Stimulated activated naive CD8-positive, alpha-beta T cell treated with anti-CD3 and anti-CD28 coated beads, Interleukin-15, amount 100 ng/mL, for 72 hours (primary cell): ENCODE measurements at places on chromosomes 2 and 18.

DNA sequence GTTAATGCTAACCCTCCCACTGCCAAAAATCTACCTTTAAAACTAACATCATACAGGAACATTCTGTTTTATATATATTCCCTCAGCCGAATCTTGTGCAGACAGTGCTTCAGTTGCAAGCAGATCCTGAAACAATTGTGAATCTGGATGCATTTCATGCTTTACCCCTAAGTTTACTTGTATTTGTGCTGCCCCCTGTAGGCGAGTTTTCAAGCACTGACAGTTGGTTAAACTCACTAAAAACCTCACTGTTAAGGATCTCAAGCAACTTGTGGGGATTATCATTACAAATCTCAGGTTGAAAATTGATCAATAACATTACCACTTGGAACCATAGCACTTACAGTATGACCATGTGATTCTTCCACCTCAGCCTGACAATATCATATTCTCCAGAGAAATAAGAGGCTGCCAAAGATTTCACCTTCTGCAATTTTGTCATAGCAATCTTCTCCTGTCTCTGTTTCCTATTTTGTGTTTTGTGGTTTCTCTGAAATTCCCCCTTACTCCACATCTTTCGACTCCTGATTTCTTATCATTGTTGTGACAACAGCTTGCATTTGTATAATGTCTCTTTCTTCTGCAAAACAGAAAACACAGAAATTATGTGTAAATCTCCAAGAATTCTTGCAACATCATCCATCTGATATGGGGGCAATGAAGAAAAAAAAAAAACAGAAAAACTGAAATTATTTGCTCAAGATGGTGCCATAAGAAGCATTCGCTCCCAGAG is 354.6 kb upstream of the SETBP1 start:
- no peak for DNase-seq

DNA sequence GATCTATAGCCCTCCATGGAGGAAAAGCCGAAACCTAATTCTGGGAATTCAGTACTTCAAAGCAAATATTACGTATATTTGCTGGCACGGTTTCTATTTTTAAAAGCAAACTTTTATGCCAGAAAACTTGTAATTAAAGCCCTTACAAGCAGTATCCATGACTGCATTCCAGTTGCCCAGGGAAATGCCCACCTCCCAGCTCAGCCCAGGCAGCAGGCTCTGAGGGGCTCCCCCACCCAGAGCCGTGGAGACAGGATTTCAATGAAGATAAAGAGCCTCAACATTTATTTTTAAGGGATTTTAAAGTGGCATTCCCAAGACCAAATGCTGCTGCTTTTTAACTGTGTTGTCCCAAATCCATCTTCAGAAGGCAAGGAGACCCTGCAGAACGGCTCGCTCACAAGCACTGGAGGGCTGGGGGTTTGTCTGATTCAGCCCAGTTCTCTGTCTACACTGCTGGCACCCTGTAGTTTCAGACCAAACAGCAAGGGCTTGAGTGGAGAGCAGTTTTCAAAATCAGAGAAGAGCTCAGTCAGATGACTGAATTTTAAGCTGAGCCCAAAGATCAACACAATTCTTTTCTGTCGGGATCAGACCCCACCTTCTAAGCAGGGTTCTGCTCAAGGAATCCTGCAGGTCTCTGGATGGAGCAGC is 105.1 kb downstream of the KCNF1 start:
- DNase-seq: no peak

GRCh38 chr2:176944998-176945397 is 267.6 kb upstream of the HNRNPA3 start:
- no peak for DNase-seq

GRCh38 chr2:219440388-219441256 is 6.0 kb downstream of the SPEG start:
- DNase-seq: no peak

DNA sequence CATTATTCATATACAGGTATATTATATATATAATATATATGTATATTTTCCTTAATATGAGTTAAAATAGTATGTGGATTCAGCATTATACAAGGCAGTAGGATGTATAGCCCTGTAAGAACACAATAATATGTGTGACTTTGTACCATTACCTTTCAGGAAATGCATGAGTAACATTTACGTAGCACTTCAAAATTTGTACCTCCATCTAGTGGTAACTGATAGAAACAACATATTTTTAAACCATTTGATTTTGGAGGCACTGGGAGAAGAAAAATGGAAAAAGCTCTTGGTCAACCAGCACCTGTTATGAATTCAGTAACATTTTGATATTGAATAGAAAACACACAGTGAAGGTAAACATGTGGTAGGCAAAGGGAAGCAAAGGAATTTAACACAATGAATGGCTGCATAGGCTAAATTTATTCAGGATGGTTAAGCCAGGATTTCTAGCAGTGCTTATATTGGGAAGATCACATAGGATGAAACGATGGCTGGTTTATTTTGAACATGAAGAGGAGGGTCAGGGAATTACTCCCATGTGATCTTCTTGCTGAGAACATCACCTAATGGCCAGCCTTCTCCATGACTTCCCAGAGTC is 565.5 kb downstream of the CCDC85A start:
- DNase-seq: no peak

DNA sequence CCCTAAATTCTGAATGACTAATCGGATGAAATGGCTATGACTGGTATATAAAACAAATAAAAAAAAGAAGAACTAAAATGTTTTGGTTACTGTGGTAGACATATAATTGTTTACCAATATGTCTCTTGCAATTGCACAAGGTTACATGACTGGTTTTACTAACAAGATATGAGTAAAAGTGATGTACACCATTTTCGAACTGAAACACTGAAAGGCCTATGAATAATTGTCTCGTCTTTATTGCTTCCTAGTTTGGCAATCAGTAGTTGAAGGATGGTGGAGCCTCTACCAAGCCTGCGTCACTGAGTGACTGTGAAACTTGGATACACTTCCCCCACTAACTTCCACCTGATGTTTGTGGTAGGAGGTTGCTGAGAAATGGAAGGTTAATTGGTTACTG is 16.5 kb downstream of the CDH19 start:
- no peak for DNase-seq

- DNase-seq: no peak
Measured at GRCh38 chr2:170161516-170162270, 16.3 kb upstream of the MYO3B start.

DNA sequence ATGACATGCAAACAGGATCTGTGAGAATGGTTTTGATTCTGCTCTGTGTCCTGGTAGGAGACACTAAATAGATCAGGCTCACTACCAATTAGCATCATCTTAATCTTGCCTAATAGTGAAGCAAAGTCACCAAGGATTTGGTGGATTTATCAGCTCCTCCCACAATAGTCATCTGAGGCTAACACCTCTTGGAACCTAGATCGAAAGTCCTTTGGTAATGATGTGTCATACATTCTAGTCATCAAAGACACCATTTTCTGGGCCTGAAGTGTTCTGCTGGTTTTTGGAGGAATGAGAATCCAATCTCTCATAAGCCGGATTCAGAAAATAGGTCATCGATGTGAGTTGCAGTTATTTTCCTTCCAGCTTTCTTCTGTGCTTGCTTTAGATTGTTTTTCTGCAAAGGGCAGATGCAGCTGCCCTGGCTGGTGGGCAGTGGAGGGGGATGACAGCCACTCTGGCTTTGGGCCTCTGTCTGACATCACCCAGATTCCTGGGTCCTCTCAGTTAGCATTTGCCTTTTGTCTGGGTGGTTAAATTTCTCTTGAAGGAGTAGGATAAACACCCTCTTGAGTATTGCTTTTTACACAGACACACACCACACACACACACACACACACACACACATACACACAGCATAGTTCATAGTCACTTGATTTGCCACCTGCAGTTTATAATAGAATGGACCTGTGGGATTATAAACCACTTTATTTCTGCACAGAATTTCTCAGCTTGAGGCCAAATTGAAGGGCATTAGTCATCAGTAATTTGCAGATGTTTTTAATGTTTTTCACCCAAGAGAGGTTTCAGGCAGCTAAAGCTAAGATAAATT is at the start of gene MYO3B:
MYO3B (plus strand) TSS at position 198 of the 832 bp plus-strand sequence; CDS start at position 339, 141 bp downstream.
- no peak for DNase-seq

GRCh38 chr18:47868744-47869143 is 61.7 kb downstream of the SMAD2 start:
- no peak for DNase-seq

DNA sequence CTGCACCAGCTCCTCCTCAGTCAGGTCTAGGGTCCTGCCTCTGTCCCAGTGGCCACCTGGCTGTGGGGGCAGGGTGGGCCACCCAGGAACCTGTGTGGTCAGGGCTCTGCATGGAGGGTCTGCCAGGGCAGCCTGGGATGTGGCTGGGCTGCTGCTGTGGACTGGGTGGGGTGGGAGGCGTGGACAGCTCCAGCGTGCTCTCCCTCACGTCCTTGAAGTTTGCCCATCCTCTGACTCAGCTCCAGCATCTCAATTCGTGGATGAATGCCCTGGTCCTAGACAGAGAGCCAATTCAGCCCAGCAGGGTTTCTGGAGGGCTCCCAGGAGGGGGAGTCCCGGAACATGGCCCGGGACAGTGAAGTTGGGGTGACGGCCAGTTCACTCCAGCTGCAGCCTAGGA is 64.3 kb upstream of the EPAS1 start:
- no peak for DNase-seq

GRCh38 chr18:36711813-36712444 is 116.9 kb downstream of the TPGS2 start:
- no peak for DNase-seq

- DNase-seq: no peak
Measured at GRCh38 chr2:163990541-163990940, 254.7 kb upstream of the FIGN start.

DNA sequence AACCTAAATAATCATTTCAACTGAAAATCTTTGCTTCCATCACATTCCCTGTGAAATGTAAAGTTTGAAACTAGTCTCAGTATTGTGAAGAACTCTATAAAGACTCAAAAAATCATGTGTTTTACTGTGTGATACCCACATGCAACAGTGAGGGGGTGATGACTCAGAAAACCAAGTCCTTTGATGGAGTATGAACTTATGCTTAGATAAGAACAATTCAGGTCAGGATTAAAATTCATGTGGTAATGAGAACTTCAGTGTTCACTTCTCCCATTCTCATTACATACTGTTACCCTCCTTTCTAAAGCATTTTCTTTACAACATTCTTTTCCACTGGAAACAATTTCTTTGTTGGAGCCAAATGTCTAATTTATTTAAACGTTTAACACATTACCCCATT is 360.2 kb downstream of the FSIP2 start:
- no peak for DNase-seq

DNA sequence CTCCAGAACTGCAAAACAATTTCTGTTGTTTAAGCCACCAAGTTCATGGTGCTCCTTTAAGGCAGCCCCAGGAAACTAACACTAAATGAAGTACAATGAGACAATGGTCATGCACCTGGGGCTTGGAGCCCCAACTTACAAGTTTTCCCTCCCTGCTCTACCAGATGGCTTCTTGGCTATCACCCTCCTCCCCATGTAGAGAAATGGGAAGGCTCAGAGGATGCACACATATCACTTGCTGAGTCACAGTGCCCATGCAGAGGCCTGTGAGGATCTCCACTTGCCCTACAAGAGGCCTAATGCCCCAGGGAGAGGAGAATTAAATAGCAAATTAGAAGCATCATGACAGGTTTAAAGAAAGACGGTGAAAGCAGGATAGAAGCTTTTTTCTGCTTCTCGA is 270.9 kb downstream of the TTC32 start:
- no peak for DNase-seq

- no peak for DNase-seq
Measured at GRCh38 chr2:239666855-239667376, 266.1 kb upstream of the HDAC4 start.

GRCh38 chr2:72205504-72205881 is 57.8 kb upstream of the CYP26B1 start:
- DNase-seq: no peak

GRCh38 chr2:62529758-62530157 is 23.8 kb upstream of the TMEM17 start:
- DNase-seq: no peak

DNA sequence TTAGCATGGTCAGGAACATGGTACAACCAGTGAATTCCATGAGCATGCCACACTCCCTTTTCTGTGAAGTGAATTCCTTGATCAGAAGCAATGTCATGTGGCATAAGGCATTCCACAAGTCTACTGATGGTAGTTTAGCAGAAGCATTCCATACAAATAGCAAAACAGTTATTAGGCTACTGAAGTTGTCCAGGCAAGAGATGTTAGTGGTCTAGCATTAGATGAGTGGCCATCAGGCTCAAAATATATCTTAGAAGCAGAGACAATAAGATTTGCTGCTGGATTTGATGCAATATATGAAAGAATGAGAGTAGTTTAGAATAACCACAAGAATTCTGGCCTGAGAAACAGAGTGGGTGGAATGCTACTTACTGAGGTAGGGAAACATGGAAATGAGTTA is 355.3 kb upstream of the NRXN1 start:
- no peak for DNase-seq

GRCh38 chr2:119293254-119293653 is 69.6 kb downstream of the STEAP3 start:
- no peak for DNase-seq

DNA sequence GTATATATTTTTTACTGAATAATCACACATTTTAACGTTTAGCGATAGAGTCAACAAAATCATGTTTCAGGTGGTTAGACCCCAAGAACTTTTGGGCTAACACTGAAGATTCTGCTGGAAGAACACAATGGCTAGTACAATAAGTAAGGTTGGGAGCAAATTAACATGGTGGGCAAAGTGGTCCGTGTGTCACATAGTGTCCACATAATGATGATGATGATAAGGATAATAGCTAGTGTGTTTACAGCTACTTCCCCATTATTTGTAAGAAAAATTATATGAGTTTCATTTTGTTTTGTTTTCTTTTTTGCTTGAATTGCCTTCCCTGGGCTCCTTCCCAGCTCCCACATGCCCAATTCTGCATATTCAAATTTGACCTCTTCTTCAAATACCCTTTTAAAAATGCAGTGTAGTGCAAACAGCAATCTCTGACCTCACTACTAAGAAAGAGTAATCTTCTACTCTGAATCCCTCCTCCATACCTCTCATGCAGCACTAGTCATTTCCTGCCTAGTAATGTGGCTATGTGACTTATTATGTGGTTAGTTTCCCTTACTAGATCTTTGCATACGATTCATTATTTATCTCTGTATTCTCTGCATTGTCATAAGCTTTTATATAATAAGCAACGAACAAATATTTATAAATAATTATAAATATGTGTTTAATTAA is 16.9 kb upstream of the VPS54 start:
- DNase-seq: peak; percentile 22

DNA sequence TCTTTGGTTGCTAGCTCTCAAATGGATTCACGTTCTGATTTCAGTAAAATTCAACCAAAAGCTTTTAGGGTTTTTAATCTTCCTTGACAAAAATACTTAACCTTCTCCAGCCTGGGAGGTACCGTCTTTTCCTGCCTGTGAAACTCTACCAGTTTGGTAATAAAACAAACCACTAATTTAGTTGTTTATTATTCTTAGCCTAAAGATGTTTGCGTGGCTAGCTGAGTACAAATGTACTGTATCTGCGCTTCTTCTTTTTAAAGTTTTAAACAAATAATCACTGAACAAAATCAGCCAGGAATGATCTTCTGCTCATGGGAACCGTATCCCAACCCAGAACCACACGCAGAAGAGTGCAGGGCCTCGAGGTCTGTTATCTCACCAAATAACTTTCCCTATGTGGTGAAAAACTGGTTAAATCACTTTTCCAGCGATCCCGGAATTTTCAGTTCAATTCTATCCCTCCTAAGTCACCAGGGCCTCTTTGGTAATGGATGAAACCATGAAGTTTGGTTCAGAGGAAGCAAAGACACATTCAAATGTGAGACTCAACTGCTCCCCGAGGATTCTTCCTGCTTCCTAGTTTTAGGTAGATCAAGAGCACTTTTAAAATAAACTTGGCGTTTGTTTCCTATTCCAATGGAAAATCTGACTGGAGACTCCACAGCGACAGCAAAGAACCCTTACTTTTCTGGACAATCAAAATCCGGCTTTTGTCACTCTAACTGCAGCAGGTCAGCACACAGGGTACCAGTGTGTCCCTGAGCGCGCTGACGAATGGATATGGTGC is 36.1 kb downstream of the BCL2 start:
- no peak for DNase-seq
